ENCODE measurements at places on chromosomes 16 and 17.

- no peak for DNase-seq
Measured at GRCh38 chr17:17812211-17813054, 24.4 kb downstream of the SREBF1 start.

DNA sequence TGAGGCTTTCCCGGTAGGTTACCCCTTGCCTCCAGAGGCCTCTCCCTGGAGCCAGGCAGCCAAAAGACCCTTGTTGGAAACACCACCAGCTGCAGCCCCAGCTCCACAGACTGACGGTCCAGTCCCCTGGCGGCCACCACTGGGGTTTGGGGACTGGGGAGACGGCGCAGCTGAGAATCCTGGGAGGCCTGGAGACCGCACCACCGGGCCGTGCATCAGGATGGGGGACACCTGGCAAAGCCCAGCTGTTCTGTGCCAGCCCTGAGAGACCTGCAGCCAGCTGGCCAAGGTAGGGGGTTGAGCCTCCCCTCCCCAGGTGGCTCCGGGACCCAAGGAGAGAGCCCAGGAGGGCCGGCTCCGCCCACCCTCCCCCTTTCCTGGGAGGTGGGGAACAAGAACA is 8.3 kb upstream of the SLC38A10 start:
- no peak for DNase-seq

DNA sequence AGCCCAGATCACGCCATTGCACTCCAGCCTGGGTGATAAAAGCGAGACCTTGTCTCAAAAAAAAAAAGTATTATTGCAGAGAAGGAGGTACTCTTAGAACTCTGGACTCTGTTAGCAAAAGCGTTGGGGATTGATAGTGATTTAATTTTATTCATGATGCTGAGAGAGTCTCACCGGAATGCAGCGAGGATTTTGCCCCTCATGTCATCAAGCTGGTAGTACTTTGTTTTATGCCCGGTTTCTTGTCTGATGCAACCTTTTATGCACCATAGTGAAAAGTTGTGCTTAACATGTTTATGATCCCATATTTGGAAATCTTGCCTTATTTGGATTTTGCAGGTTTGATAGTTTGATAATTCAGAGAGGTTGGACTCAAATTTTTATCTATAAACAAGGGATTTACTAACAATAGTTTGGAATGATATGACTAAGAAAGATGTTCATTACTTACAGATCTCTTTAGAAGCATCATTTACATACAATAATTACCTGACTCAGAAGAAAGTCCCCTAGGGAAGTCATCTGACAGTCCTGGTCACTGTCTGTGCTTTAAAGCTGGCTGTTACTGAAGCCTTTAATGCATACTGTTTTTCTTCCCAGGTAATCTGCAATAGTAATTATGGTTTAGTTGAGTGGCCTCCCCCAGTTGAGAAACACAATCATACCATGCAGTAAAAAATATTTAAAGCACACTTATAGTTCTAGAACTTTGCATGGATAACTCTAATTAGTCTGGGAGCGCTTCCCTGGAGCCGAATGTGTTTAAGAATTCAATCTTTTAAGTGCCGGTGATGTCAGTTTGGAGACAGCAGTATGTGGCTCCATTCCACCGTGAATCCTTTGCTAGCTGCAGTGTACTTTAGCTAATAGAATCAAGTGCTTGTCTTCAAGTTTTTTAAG is 120.9 kb downstream of the PRKCA start:
- DNase-seq: no peak

GRCh38 chr17:52738791-52739190 is 580.3 kb upstream of the CA10 start:
- no peak for DNase-seq

GRCh38 chr17:62064029-62064790 is 868 bp downstream of the MED13 start:
- DNase-seq: no peak

DNA sequence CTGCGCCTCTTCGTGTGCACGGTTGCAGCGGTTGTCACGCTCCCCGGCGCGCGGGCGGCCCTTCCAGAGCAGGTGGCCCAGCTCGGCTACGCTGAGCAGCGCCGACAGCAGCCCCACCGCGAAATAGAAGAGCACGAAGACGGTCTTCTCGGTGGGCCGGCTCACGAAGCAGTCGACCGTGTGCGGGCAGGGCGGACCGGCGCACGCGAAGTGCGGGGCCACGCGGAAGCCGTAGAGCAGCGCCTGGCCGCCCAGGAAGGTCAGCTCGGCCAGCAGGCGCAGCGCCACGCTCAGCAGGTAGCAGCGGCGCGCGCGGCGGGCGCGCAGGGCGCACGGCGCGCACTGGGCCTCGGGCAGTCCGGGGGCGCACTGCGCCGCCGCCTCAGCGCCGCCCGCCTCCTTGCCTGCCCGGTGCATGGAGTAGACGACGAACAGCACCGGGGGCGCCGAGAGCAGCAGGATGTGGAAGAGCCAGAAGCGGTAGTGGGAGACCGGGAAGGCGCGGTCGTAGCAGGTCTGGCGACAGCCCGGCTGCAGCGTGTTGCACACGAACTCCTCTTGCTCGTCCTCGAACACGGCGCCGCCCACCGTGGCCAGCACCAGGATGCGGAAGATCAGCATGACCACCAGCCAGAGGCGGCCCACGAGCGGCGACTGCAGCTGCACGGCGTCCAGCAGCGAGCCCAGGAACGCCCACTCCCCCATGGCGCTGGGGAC is 1.3 kb downstream of the GJD3 start:
- no peak for DNase-seq
